ENCODE measurements at places on chromosomes 1 and 21.

- DNase-seq = no peak
These were observed 17.2 kb upstream of the PRKAB2 start for GRCh38 chr1:147189514-147189913.

DNA sequence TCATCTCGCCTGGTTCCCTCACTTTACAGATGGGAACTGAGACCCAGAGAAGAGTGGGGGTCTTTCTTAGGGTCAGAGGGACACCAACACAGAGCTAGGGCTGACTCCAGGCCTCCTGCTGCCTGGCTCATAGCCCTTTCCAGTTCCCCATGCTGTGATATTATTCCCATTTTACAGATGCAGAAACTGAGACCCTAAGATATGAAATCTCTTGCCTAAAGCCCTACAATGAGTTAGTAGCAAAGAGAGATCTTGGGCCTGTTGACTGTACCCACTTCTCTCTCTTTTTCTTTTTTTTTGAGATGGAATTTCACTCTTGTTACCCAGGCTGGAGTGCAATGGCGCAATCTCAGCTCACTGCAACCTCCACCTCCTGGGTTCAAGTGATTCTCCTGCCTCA is 49.9 kb downstream of the SLC9A1 start:
- DNase-seq = no peak

- no peak for DNase-seq
These were observed 3.1 kb downstream of the GNG4 start for GRCh38 chr1:235646463-235646862.

GRCh38 chr1:153805042-153805745 is 30.0 kb downstream of the SLC27A3 start:
- peak; percentile 33 for DNase-seq

DNA sequence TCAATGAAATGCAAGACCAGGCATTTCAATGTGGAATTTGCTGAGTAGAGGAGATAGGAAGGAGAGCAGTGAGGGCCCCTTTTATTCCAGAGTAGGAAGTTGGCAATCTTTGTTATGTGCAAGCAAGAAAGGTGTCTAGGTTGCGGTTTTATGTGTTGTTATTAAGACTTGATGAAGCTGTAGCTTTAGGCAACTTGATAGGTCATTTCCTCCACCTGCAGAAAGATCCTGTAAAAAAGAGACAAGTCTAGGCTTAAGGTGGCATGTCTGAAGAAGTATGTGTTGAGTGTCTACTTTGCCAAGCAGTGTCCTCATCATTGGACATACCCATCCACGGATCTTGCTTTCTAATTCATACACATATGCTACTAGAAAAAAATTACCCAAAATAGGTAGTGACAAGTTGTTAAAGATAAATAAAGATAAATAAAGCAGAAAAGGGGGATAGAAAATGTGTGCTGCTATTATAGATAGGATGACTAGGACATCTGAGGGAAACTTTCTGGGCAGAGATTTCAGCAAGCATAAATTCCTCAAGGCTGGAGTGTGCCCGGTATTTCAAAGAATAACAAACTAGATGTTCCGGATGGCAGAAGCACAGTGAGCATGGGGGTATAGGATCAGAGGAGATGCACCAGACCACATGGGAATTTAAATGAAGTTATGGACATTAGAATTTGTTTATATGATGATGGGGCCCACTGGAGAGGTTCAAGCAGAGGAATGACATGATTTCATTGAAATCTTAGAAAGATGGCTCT is 335.0 kb downstream of the TGFB2 start:
- peak; percentile 80 for DNase-seq

- DNase-seq = no peak
These were observed 2.4 kb upstream of the TMEM125 start for GRCh38 chr1:43267291-43267805.

DNA sequence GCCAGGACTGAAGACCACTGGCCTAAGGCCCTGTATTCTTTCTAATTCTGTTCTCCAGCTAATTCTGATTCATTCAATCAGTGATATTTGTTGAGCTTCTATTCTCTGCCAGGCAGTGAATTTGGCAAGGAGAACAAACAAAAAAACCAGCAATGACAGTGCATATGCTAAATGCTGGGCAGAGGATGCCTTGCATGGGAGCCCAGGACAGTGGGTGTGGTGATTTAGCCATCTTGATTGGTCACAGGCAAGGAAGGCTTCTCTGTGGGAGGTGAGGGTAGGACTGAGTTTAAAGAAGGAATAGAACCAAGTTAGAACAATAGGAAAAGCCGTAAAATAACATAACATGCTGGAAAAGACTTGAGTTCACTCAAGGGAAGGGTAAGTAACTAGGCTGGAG is 9.2 kb upstream of the CPT2 start:
- no peak for DNase-seq

DNA sequence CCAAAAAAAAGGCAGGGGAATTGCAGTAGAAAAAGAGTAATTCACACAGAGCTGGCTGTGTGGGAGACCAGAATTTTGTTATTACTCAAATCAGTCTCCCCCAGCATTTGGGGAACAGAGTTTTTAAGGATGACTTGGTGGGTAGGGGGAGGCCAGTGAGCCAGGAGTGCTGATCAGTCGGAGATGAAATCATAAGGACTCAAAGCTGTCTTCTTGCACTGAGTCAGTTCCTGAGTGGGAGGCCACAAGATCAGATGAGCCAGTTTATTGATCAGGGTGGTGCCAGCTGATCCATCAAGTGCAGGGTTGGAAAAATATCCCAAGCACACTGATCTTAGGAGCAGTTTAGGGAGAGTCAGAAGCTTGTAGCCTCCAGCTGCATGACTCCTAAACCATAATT is 23.7 kb upstream of the EDARADD start:
- no peak for DNase-seq

DNA sequence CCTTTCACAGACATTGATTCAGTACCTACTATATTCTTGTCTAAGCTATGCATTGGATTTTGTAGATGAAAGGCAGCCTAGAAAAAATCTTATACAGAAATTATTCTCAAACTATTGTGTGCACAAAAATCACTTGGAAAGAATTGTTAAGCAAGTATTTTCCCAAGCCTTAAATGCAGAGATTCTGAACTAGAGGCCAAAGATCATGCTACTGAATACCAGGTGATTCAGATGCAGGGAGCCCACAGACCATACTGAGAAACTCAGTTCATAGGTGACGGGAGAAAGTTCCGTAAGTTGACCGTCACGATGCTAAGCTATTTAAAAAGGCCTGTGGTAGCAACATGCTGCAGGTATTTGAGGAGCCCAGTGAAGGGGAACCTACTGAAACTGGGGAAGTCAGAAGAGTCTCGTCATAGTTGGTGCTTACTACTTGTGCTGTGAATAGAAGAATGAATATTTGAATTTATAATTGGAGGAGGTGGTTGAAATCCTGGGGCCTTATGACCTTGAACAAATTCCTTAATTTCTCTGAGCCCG is 150.8 kb downstream of the NFIA start:
- DNase-seq = no peak

DNA sequence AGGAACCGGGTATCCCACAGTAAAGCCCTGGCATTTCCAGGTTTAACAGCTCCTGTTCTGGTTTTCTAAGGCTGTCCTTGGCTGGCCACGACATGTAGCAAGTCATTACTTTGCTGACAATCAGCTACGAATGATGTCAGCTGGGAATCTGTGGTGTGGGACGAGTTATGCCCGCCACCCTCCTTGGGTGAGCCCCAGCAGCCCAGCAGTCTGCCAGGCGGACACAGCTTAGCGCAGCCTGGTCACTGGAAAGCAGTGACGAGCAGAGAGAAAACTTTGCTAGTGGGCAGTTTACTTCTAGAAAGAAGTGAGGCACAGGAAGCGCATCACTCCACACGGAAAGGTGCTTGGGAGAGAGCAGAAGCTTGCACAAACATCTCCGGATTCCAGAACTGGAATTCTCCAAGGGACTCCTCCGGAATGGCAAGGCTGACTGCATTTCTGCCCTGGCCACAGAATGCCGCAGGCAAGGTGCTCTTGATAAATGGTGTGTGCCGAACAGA is 15.5 kb upstream of the ZNF436 start:
- DNase-seq = no peak

GRCh38 chr1:226634611-226635246 is 86.2 kb downstream of the STUM start:
- DNase-seq = no peak

GRCh38 chr1:244092964-244093638 is 42.0 kb downstream of the ZBTB18 start:
- DNase-seq = no peak

GRCh38 chr21:26388731-26389231 is 184.3 kb downstream of the CYYR1 start:
- DNase-seq = no peak

- no peak for DNase-seq
These were observed 33.9 kb downstream of the SLC66A1 start for GRCh38 chr1:19346026-19346425.

DNA sequence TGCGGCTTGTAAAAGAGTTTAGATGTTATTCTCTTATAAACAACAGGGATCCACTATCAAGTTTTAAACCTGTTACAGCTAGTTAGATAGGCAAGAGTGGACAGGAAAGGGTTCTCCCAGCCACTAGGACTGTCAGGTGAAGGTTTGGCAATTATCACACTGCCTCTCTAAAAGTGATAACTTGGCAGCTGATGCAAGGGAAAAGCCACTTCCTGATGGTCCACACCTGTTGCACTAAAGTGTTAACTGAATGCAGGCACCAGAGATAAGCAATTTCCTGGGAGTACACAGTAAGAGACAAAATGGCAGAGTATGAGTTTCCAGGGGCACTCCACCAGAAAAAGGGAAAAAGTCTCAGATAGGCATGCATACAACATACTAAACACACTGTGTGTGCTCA is 99.4 kb downstream of the VAV3 start:
- DNase-seq = no peak

DNA sequence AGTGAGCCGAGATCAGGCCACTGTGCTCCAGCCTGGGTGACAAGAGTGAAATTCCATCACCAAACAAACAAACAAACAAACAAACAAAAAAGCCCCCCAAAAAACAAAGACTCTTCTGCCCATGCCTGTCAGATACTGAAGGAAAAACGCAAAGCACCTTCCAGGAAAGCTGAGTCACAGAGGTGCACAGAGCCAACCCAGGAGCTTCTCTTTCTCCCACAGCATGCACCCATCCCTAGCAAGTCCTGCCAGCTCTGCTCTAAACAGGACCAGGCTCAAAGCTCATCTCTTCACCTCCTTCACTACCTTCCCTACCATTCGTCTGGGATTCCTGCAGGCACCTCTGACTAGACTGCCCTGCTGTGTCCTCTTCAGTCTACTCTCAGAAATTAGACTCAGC is 46.5 kb downstream of the ETS2 start:
- no peak for DNase-seq

DNA sequence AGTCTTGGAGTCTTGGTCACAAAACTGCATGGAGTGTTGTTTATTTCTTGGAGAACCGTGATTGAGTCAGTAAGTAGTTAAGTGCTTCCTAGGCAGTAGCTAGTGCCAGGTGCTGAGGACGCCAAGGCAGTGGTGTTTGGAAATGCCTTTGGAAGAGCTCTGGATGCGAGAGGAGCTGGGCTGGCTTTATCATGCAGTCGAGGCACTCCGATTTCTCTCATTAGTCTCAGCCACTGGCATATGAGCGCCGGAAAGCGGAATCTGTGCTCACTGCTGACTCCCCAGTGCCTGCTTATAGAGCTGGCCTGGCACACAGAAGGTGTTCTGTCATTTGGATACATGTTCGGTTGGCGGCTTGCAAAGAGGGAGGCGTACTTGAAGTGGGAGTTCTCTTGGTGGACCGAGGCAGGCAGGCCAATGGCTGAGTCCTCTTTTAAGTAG is 3.6 kb downstream of the TENT5C start:
- DNase-seq = no peak

DNA sequence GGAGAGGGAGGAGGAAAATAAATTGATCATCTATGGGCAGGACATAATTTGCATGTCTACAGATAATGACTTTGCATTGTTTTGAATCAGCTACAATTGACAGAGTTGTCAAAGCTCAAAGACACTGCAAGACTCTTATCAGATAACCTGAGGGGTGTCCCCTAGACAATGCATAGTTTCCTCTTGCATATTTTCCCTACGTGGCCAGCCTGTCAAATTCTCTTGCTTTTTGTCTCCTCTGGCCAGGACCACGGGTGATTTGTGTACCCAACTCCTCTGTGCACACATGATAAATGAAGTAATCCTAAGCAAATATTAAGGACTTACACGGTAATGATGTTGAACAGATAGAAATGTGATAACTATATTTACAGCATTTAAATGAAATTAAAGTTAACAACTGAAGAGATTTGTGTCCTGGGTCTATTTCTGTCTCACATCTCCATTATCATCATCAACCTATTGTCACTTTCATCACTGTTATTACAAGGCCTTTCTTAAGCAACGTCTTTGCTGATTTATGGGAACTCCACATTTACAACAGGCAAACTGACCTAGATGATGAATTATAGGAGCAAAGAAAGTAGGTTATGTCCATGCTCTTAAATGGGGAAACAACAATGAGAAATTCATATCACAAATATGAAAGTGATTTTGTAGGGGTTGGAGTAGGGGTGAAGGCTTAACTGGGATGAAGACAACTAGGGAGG is 18.8 kb downstream of the BATF3 start:
- no peak for DNase-seq

GRCh38 chr1:40880813-40881549 is 18.8 kb upstream of the CITED4 start:
- DNase-seq = no peak
